Endothelial cell (in vitro differentiated cells): ENCODE measurements at places on chromosomes 4 and X. TPM values are rescaled to one million over a fixed set of nuclear protein-coding genes. Genes with fewer than 3 reads are reported as not detected.

HTRA3 gene
- total RNA-seq, result 1.7 TPM

NFKB1 gene
- 26.0 TPM for total RNA-seq

NAA11 gene
- not detected for total RNA-seq

PLXNB3 gene
- total RNA-seq, result 11.2 TPM

NLGN3 gene
- total RNA-seq, result 1.7 TPM

DNA sequence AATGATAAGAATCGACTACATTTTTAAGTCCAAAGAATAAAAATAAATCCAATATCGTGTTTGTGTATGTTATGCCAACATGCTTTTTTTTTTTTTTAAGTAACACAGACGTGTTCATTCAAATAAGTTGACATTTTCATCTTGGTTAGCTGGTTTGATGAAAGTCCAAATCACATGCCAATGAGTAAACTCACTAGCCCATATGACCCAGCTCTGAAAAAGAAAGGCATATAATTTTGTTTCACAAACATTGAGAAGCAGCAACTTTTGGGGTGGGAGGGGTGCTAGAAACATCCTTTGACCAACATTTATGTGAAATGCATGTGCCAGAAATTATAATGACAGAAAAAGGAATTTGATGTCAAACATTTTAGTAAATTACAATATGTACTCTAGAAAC lies 61.6 kb upstream of the SPP1 start:
- H3K4me3 ChIP-seq, result no peak overlapping the region
- no peak for DNase-seq
- no peaks in the 10 kb centered on the region for H3K36me3 ChIP-seq
- peaks cover 37% of the 10 kb centered on the region for H3K4me1 ChIP-seq
- peaks cover 3% of the 10 kb centered on the region for H3K27me3 ChIP-seq

DNA sequence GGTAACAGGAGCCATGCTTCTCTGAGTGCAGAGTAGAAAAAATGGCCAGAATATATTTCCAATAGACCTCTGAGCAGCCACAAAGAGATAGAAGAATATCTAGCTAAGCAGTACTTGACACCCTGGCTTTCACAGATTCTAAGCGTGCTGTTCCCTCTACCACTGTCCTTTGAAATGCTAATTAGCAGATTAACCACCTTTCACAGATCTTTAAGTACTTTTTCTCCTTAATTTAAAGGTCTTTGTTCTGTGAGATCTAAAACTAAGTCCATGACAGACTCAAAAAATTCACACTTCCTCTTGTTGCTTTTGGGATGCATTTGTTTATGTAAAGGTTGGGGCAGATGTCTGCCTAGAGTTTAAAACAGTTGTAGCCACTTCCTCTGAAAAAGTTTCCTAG lies 28.3 kb upstream of the MAGEC2 start:
- no peaks in the 10 kb centered on the region for H3K36me3 ChIP-seq
- DNase-seq, result no peak
- no peak overlapping the region for H3K4me3 ChIP-seq
- H3K4me1 ChIP-seq, result no peaks in the 10 kb centered on the region

- no peaks in the 10 kb centered on the region for H3K4me1 ChIP-seq
- no peak for DNase-seq
- no peak overlapping the region for H3K27ac ChIP-seq
- H3K4me3 ChIP-seq, result no peak overlapping the region
- H3K27me3 ChIP-seq, result peaks cover 3% of the 10 kb centered on the region
- H3K36me3 ChIP-seq, result peaks cover 24% of the 10 kb centered on the region
Measured at GRCh38 chrX:74160358-74160757, 143.6 kb upstream of the ZCCHC13 start.

DNA sequence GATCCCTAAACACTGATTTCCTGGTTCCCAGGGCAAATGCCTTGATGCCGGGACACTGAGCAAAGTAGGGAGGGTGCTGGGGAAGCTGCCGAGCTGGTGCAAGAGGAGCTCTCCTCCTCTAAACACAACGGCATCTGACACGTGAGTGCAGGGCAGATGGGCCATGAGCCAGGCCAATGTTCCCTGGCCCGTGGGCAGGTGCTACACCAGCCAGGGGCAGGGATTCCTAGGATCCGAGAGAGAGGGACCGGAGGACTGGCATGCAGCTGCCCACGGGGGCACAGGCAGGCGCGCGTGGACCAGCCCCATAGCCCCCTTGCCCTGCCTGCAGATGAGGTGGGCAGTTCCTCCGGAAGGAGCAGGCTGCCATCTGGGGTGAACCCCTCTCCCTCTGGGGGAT lies 66.8 kb upstream of the AFAP1 start:
- no peak overlapping the region for H3K4me3 ChIP-seq
- peaks cover 8% of the 10 kb centered on the region for H3K4me1 ChIP-seq
- H3K27me3 ChIP-seq, result peaks cover 14% of the 10 kb centered on the region
- H3K36me3 ChIP-seq, result no peaks in the 10 kb centered on the region
- no peak for DNase-seq
- no peak overlapping the region for H3K27ac ChIP-seq

- H3K27me3 ChIP-seq, result no peaks in the 10 kb centered on the region
- no peak overlapping the region for H3K27ac ChIP-seq
- peak; percentile 9 for DNase-seq
- H3K36me3 ChIP-seq, result peaks cover 9% of the 10 kb centered on the region
- H3K4me1 ChIP-seq, result no peaks in the 10 kb centered on the region
- no peak overlapping the region for H3K4me3 ChIP-seq
Measured at GRCh38 chr4:134777606-134778005, 576.0 kb upstream of the PABPC4L start.

DNA sequence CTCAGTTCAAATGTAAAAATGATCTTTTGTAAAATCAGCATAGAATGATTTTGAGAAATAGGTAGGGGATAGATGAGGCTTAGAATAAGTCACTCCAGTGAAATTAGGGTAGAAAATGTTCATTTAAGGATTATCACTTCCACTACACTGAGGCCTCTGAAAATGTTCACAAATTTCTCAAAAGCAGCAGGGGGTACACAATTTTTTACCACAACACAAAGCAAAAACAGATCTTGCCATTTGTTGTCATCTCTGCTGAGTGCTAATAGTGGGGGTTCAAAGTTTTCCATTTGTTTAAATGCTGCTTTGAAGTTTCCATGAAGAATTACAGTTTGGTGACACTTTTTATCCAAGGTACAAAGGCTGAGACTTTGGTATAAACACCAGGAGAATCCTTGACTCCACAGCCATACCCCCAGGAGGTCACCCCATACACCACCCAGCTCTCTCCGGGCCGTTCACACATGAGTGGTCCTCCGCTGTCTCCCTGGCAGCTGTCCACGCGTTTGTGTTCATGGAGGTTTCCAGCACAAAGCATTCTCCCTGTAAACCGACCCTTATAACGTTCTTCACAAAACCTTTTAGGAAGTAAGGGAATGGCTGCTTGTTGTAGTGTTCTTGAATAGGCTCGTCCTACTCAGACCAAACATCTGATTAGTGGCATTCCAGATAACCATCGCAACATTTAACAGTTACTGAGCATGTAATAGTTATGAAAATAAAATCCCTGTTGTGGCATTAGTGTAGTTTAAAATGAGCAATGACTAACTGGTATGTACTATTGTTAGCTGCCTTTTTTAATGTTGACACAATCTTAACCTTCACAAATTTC lies 71.0 kb downstream of the PRSS12 start:
- H3K4me3 ChIP-seq, result no peak overlapping the region
- H3K4me1 ChIP-seq, result peaks cover 13% of the 10 kb centered on the region
- no peaks in the 10 kb centered on the region for H3K36me3 ChIP-seq
- H3K27me3 ChIP-seq, result peaks cover 4% of the 10 kb centered on the region
- H3K27ac ChIP-seq, result no peak overlapping the region

GRCh38 chrX:39576041-39576872 lies 521.5 kb downstream of the BCOR start:
- no peaks in the 10 kb centered on the region for H3K27me3 ChIP-seq
- no peak overlapping the region for H3K27ac ChIP-seq
- no peaks in the 10 kb centered on the region for H3K36me3 ChIP-seq
- no peaks in the 10 kb centered on the region for H3K4me1 ChIP-seq

- H3K4me1 ChIP-seq, result peaks cover 31% of the 10 kb centered on the region
- peak overlapping the region; percentile 29 for H3K4me3 ChIP-seq
- DNase-seq, result no peak
- peaks cover 7% of the 10 kb centered on the region for H3K27me3 ChIP-seq
- H3K27ac ChIP-seq, result peak overlapping the region; percentile 88
Measured at GRCh38 chr4:915041-915474, 17.1 kb downstream of the GAK start.

DNA sequence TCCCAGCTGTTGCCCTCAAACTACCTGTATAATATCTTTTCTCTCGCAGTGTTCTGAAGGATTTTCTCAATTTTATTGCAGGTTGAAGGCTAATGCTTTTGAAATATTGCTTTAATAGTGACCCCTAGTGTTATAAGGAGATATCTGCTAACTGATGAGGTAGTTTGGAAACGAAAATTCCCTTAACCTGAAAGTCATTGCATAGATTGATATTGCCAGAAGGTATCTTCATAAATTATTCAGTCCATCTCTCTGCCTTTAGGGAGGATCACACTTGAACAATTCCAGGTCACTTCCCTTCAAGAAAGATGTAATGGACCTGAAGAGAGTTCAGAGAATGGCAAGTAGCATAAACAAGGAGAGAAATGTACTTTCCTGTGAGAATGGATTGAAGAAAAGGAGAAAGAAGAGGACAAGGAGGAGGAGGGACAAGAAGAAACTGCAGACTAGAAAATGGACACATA lies 44.1 kb downstream of the TIGD4 start:
- H3K36me3 ChIP-seq, result no peaks in the 10 kb centered on the region
- no peak overlapping the region for H3K4me3 ChIP-seq
- no peaks in the 10 kb centered on the region for H3K4me1 ChIP-seq
- DNase-seq, result no peak
- no peak overlapping the region for H3K27ac ChIP-seq

GRCh38 chr4:72112514-72113156 lies 80.8 kb downstream of the NPFFR2 start:
- H3K4me1 ChIP-seq, result no peaks in the 10 kb centered on the region
- H3K27me3 ChIP-seq, result no peaks in the 10 kb centered on the region
- H3K27ac ChIP-seq, result no peak overlapping the region
- no peak overlapping the region for H3K4me3 ChIP-seq
- H3K36me3 ChIP-seq, result no peaks in the 10 kb centered on the region

GRCh38 chrX:97682991-97683840 lies 799.5 kb downstream of the RPA4 start:
- DNase-seq, result no peak
- H3K27ac ChIP-seq, result no peak overlapping the region
- no peaks in the 10 kb centered on the region for H3K36me3 ChIP-seq
- no peaks in the 10 kb centered on the region for H3K27me3 ChIP-seq
- H3K4me1 ChIP-seq, result peaks cover 4% of the 10 kb centered on the region

- no peak overlapping the region for H3K27ac ChIP-seq
- H3K27me3 ChIP-seq, result no peaks in the 10 kb centered on the region
- no peak for DNase-seq
- no peaks in the 10 kb centered on the region for H3K36me3 ChIP-seq
Measured at GRCh38 chr4:168197926-168198325, 105.6 kb downstream of the ANXA10 start.

GRCh38 chr4:119207051-119207450 lies 5.5 kb upstream of the USP53 start:
- no peak for DNase-seq
- H3K27me3 ChIP-seq, result peaks cover 10% of the 10 kb centered on the region
- peaks cover 7% of the 10 kb centered on the region for H3K4me1 ChIP-seq
- H3K27ac ChIP-seq, result no peak overlapping the region

DNA sequence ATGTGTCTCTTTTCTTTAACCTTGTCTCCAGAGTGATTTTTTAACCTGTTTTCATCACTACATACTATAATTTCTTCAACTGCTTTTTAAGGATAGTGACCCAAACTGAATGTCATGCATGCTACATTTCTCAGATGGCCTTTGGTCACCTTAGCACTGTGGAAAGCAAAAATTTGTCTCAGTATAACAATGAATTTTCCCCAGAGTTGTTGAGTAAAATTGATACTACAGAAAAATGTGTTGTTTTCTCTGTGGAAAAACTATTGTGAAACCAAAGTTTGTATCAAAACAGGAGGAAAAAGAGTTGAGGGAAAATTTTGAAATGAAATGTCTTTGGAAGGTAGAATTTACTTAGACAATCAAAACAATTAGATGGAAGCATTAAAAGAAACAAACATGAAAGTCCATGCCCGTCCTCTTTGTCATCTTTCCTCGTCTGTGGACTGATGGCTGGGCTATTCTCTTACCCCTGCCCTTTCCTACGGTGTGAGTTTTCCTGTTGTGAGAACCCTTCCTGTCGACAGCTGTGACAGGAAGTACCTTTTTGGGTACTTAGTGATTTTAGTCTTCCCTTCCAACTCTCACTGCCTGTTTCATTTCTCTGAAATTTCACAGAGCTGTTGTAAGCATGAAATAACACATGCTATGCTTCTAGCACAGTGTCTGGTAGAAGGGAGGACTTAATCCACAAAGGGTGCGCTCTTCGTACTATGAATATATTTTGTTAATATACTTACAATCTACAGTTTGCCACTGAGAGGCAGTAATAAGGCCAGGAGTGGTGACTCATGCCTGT lies 50.8 kb downstream of the LRP2BP start:
- peak; percentile 5 for DNase-seq
- no peak overlapping the region for H3K4me3 ChIP-seq
- peak overlapping the region; percentile 84 for H3K27ac ChIP-seq
- peaks cover 45% of the 10 kb centered on the region for H3K36me3 ChIP-seq

DNA sequence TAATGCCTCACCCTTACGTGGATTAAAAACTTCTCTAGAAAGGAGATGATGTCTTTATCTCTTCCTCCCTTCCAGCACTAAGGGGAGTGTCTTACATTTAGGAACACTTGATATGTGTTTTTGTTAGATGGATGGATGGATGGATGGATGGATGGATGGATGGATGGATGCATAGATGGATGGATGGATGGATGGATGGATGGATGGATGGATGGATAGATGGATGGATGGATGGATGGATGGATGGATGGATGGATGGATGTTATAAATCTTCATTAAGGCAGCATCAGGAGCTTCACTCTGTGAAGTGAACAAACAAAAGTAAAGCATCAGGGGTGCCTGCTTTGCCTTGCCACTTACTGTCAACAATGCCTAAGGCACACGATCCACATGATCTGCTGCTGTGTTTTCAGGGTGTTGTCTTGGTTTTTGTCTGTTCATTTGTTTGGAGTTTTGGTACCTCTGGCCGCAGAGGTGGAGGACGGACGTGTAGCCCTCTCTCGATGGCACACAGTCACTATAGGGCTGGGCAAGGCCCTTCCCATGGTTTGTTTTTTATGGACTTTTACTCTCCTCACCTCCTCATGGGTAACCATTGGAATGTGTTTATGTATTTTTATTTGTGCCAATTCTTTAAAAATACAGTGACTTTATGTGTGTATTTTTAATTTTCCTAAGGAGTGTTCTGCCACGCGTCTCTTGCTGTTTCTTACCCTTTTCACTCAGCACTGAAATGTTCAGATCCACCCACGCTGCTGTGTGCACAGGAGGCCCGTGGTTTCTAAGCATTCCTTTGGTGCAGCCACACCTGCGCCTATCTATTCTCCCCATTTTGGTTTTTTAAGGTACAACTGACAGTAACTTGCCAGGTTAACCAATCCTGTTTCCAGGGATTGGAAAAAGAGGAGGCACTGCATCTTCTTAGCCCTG lies 91.8 kb upstream of the ENPP6 start:
- H3K27me3 ChIP-seq, result peaks cover 5% of the 10 kb centered on the region
- peak overlapping the region; percentile 4 for H3K4me3 ChIP-seq
- DNase-seq, result no peak
- H3K27ac ChIP-seq, result no peak overlapping the region
- peaks cover 5% of the 10 kb centered on the region for H3K36me3 ChIP-seq

- no peaks in the 10 kb centered on the region for H3K4me1 ChIP-seq
- no peaks in the 10 kb centered on the region for H3K36me3 ChIP-seq
- no peak for DNase-seq
- H3K27ac ChIP-seq, result no peak overlapping the region
- peaks cover 2% of the 10 kb centered on the region for H3K27me3 ChIP-seq
- H3K4me3 ChIP-seq, result no peak overlapping the region
Measured at GRCh38 chr4:33625748-33626147, 2618.6 kb downstream of the ARAP2 start.
